ENCODE measurements at places on chromosomes 2 and 18.

DNA sequence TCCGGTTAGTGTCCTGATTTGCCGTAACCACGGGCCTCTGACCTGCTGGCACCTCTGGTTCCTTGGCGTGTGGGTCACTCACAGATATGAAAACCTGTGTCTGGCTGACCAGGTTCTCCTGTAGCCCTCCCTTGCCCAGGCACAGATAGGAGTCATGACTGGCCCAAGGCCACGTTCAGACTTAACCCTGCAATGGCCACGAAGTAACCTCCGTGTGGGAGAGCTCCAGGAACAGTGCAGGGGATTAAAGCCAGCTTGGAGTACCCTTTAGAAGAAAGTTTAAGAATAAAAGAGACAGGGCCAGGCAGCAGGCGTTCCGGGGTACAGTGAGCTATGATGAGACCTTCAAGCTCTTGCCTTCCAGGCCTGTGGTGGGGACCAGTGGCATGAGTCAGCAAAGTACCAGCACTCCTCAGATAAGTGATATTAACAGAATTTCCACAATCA lies 25.5 kb downstream of the CENPO start:
- DNase-seq, result no peak

- DNase-seq, result no peak
Observed at GRCh38 chr18:10046178-10046807, 132.5 kb downstream of the VAPA start.

- DNase-seq, result no peak
Observed at GRCh38 chr2:45435316-45435715, 175.8 kb downstream of the SRBD1 start.

DNA sequence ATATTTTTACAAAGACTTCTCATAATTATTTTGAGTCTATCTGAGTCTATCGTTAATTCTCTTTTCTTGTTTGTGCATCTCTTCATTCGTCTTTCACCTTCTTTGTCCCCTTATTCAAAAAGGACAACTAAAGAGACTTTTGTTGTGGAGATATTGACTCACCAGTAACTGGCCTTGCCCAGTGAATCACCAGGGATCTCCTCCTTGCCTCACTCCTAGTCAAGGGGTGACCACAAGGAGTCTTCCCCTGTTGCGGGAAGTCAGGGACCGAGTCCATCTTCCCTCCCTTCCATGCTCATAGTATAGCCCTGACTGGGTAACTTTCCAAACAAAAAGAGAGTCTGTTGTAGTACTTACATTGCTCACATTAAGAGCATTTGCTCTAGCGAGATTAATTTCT lies 158.9 kb downstream of the NEB start:
- DNase-seq, result no peak

- no peak for DNase-seq
Observed at GRCh38 chr18:463827-464541, 36.5 kb downstream of the COLEC12 start.

DNA sequence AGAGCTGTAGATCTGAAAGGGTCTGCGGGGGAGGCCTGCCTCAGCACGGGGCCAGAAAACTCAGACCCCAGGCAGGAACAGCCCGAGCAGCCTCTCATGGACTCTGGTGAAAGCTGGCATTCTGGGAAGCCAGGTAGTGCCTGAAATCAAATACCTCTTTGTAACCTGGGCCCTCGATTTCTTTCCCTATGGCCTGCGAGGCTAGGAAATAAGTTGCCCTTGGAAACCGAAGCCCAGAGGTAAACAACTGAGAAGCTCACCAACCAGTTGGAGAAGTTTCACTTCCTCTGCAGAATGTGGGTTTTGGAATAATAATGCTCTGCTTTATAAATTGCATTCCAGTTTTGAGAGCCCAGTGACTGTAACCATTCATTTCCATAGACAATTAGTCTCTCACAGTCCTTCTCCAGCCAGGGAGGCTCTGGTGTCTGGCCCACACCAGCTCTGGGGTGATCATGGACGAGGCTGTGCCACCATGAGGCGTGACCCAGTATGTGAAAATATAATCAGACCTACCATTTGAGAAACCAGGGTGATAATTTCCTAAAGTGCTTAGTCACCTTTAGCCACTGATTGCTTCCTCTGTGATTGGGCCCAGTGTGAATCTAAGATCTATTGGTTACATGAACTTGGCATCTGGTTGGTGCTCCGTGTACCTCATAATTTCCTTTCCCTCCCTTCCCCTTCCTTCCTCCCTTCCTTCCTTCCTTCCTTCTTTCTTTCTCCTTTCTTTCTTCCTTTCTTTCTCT lies 133.1 kb upstream of the PELI1 start:
- no peak for DNase-seq

- no peak for DNase-seq
Observed at GRCh38 chr2:180385601-180386201, 378.6 kb upstream of the CWC22 start.

DNA sequence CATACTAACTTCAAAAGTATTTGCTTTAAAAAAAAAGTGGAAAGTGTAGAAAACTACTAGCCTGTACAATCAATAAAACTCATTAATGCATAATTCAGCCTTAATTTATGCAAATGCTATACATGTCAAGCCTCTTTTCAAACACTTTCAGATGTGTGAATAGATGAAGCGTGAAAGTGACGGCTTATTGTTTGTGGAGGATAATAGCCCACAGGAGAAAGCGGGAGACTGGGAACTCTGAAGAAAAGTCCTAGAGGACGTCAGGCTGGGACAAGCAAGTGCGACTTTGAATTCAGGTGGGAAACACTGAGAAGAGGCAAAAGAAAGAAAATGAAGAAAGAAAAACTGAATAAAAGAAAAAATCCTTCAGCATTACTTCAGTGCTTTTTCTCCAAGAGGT lies 108.5 kb downstream of the STK39 start:
- DNase-seq, result peak; percentile 11

- peak; percentile 25 for DNase-seq
Observed at GRCh38 chr18:3456686-3457069, 6.7 kb downstream of the TGIF1 start.

DNA sequence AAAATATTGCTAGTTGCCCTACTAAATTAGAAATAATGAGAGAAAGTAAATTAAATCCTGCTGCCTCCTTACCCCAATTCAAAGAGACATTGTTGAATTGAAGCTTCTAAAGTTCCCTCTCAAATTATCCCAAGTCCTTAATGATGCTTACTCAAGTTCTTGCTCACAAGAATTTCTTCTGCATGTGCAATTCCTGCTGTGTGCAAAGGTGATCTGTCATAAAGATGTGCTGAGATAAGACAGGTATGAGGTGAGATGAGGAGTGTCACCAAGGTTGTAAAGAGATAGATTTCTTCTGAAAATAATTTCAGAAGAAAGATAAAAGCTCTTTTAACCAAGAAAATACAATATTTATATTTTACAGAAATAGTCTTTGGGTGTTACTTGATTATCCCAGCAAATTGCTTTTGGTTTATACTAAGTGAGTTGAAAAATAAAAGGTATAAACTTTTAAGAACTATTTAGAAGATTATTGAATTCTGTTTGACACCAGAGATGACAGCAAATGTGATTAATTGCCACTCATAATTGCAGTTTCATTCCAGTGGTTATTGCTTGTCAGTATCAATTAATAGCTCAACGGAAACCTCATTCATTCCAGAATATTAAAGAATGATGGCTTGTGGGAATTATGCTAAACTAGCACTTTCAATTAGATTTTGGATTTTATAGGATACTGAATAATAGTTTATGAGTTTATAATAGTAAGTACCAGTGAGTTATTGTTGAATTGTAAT lies 674.3 kb downstream of the STK39 start:
- DNase-seq, result no peak

DNA sequence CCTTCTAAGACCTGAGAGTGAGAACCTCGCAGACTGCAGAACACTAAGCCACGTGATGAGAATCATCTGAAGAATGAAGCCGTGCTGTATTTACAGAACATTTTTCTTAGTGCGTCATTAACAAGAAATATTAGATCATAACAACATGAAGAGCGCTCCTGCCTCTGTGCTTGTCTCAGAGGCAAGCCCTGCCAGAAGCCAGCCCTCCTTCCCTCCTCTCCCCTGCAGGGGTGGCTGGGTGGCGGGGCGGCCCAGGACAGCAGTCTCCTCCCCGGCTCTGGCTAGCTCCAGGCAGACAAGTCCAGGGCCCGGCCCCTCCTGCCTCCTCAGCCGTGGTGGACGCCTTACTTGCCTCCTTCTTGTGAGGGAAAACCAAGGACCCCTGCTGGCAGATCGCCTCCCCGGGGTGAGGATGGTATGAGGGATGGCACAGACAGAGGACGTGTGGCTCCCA lies 262.7 kb downstream of the TWIST2 start:
- DNase-seq, result no peak

GRCh38 chr2:218822622-218823021 lies 9.0 kb downstream of the PRKAG3 start:
- DNase-seq, result no peak
